Natural killer cell treated with Interleukin-12 subunit alpha and Interleukin-12 subunit beta and Interleukin-15 and Interleukin-18, amount 100 ng/mL, for 72 hours (primary cell): ENCODE measurements at places on chromosomes 2 and 18. TPM values are rescaled to one million over a fixed set of nuclear protein-coding genes. Genes with fewer than 3 reads are reported as not detected.
A peak's percentile ranks its signal among the peaks of the same experiment; 100 is the strongest.

DNA sequence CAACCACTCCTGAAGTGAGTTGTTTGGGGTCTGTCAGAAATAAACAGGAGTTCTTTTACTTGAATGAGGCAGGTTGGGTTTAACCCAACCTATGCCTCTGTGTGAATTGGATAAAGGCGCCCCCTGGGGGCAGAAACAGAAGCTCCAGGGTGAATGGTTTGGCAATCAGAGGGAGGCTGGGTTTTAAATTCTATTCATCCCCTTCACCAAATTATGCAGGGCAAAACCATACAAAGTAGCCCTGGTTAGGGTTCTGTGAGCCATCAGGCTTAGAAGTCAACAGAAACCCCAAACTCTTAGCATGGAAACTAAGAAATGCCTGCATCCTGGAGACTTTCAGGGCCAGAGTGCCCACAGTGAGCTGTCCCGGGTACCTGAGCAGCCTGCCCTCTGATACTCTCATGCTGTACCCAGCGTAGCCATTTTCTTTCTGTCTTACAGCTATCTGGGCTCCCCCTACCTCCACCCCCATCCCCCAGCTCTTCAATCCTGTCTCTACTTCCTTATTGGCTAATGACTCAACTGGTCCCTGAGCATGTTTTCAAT is 241.5 kb downstream of the ICOS start:
- H3K27ac ChIP-seq = no peak overlapping the region
- H3K4me1 ChIP-seq = peaks cover 9% of the 10 kb centered on the region
- H3K4me3 ChIP-seq = no peak overlapping the region
- DNase-seq = peak; percentile 69
- peaks cover 22% of the 10 kb centered on the region for H3K27me3 ChIP-seq
- H3K36me3 ChIP-seq = no peaks in the 10 kb centered on the region

DNA sequence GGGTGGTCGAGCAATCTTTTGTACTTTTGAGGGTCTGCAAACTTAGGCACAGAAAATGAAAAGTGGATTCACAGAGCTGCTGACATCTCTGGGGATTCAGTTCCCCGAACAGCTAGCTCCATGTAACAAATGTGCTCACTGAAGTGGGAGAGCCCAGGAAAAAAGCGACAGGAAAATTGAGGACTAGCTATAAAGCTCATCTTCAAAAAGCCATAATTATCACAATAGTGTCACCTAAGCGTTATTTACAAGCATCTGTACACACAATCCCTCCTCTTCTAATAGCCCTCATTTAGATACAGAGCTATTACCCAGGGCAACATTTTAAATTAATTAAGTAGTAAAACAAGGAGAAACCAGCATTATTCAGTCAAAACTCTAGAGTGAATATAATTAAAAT is 36.1 kb downstream of the RNF152 start:
- H3K27ac ChIP-seq = no peak overlapping the region
- no peaks in the 10 kb centered on the region for H3K4me1 ChIP-seq
- peaks cover 28% of the 10 kb centered on the region for H3K27me3 ChIP-seq

GRCh38 chr2:105140240-105140568 is 101.3 kb upstream of the GPR45 start:
- DNase-seq = no peak
- peaks cover 15% of the 10 kb centered on the region for H3K27me3 ChIP-seq
- H3K4me3 ChIP-seq = no peak overlapping the region
- H3K4me1 ChIP-seq = peaks cover 8% of the 10 kb centered on the region
- no peak overlapping the region for H3K27ac ChIP-seq

COPS8 gene
- total RNA-seq = 44.1 TPM
